Activated naive CD4-positive, alpha-beta T cell treated with anti-CD3 and anti-CD28 coated beads for 36 hours (primary cell): ENCODE measurements at places on chromosomes 4 and X.
A peak's percentile ranks its signal among the peaks of the same experiment; 100 is the strongest.

GRCh38 chr4:154998284-154998683, 210.2 kb upstream of the NPY2R start:
- DNase-seq: no peak

DNA sequence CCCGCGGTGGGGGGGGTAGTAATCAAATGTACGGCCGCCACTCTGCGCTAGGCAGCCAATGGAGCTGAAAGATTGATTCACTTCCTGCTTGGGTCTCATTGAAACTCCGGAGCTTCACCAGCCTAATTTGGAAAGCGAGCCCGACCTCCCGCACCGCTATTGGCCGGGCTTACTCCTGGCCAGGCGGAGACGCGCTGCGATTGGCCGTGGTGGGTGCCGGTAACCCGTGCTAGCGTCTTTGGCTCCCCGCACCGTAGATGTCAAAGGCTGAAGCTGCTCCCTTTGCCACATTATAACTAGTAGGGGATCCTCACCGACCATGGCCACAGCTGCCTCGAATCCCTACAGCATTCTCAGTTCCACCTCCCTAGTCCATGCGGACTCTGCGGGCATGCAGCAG, at the start of gene POU3F4:
Gene POU3F4, plus strand, starts transcription at position 285 of the 400 bp plus-strand sequence. Its CDS starts 35 bp downstream, at position 320.
- no peak for DNase-seq

- no peak for DNase-seq
Observed at GRCh38 chr4:26839016-26839415, 21.6 kb upstream of the STIM2 start.

GRCh38 chrX:153539171-153539978, 21.9 kb downstream of the ATP2B3 start:
- peak; percentile 71 for DNase-seq

- DNase-seq: no peak
Observed at GRCh38 chr4:1465173-1466033, 59.2 kb upstream of the NKX1-1 start.

GRCh38 chr4:20254511-20255250, 3.0 kb downstream of the SLIT2 start:
- DNase-seq: peak; percentile 3

- no peak for DNase-seq
Observed at GRCh38 chrX:24760363-24761000, 66.8 kb downstream of the POLA1 start.

- no peak for DNase-seq
Observed at GRCh38 chr4:158347556-158347955, 137.3 kb downstream of the TMEM144 start.

GRCh38 chrX:23661671-23662070, 5.6 kb upstream of the PRDX4 start:
- no peak for DNase-seq

DNA sequence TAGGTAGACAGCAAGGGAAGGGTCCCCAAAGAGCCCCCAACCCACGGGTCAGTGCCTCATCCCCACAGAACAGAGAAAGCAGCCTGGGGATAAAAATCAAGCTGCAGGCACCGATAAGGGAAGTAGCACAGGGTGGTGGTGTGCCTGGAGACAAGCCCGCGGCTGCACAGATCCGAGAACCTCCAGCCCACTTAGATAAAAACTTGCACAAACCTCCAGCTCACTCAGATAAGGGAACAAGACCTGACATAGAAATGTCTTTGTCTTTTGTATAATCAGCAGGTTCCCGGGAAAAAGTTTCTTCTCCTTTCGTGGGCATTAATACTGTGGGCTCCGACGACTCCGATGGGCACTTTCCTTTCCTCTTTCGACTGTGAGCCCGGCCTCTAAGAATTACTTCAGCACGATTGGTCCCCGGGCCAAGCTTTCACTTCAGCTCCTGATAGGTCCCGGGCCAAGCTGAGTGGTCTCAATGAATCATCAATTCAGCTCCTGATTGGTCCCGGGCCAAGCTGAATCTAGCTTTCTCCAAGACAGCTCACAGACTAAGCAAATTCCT, 32.4 kb downstream of the PRDX4 start:
- DNase-seq: peak; percentile 28

- DNase-seq: no peak
Observed at GRCh38 chr4:57023104-57023503, 44.4 kb downstream of the POLR2B start.

DNA sequence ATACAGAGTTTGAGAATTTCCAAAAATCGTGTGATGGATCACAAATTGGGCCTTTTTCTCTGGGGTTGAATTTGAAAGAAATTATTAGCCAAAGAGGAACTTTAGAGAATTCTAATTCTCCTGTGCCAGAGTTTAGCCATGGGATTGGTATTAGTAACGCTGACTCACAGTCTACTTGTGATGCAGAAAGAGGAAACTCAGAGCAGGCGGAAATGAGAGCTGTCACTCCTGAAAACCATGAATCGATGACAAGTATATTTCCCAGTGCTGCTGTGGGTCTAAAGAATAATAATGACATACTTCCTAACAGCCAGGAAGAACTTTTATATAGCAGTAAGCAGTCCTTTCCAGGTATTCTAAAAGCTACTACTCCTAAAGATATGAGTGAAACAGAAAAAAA, 64.9 kb downstream of the N4BP2 start:
- peak; percentile 51 for DNase-seq

DNA sequence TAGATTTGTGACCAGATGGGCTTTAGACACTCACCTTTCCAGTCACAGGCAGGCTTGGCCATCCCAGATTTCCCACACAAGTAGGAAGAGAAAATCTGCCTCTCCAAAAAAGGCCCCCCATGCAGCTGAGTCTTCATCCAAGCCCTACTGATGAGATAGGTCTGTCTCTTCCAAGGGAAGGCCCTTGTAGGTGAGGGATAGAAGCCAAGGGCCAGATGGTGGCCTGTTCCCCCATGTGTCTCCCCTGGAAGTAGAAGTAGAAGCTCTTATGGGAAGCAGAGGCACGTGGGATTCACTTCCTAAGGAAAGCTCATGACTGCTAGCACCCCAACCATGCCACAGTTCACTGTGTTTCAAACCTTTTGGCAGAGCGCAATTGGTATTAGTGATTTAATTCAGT, 81.5 kb downstream of the REPS2 start:
- DNase-seq: no peak

GRCh38 chrX:124249345-124249744, 83.1 kb upstream of the TEX13D start:
- no peak for DNase-seq

DNA sequence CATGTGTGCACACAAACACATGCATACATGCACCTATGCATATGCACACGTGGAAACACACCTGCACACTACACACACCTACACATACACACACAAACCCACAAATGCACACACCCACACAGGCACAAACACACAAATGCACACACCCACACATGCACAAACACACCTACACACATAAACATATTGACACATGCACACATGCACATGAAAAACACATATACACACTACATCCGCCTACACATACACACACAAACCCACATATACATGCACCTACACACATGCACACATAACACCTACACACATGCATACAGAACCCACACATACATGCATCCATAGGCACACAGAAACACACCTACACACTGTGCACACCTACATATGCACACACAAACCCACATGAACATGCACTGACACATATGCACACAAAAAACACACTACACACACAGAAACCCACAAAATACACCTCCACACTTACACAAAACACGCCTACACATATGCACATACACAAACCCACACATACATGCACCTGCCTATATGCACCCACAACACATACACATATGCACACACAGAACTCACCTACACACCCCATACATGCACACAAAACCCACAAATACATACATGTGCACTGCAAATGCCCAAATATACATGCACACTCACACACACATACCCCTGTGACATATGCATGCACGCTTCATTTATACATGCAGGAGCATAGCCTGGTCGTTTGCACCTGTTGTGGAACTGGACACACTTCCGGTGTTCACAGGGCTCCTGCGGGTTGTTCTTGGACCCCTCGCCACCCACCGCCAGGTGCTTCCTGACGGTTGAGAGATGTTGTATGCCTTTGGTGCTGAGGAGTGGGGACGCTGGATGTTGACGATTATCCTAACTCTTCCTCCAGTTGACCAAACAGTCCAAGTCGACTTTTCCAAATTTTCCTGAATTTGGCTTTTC, 22.1 kb downstream of the CD99 start:
- no peak for DNase-seq

DNA sequence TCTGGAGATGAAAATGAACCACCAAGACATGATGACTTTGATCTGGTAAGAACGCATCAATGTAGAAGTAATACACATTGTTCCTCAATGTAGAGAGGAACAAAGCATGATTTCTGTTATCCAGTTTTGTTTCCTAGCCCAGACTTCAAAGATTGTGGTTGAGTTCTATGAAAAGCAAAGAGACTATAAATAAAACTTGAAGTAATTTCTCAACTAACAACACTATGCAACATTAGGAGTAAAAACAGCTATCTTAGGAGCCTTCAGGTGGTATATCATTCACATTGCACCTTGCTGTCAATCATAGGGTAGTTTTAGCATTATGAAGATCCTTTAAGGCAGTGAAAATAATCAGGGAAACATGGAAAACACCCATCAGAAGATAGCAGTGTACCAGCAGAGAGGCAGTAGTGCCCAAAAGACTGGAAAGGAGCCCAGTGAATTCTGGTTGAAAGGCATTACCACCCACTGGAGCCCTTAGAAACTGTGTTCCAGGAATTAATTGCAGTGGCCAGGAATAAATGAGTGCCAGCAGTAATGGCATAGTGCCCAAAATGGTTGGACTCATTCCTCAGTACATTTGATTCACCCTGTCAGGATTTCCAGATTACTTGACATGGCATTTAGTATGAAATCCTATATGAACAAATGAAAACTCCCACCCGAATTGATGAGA, 300.7 kb upstream of the CXXC4 start:
- no peak for DNase-seq

DNA sequence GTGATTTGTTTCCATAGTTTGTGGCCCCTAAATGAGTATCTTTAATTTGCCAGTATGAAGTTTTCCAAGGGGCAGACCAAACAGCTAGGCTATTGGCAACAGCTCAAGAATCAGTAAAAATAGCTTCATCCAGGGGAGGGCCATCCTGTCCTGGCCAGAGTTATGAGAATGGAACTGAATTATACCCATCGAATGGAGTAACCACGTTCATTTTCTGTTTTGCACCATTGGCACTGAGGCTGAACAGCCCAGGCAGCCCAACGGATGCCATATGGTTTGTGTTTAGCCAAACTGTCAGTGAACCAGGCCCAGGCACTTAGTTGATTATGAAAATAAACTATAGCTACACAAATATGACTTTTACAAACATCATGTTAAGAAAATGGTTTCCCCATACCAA, 17.7 kb upstream of the ASB5 start:
- no peak for DNase-seq

GRCh38 chr4:164892018-164892417, 15.0 kb downstream of the APELA start:
- no peak for DNase-seq

DNA sequence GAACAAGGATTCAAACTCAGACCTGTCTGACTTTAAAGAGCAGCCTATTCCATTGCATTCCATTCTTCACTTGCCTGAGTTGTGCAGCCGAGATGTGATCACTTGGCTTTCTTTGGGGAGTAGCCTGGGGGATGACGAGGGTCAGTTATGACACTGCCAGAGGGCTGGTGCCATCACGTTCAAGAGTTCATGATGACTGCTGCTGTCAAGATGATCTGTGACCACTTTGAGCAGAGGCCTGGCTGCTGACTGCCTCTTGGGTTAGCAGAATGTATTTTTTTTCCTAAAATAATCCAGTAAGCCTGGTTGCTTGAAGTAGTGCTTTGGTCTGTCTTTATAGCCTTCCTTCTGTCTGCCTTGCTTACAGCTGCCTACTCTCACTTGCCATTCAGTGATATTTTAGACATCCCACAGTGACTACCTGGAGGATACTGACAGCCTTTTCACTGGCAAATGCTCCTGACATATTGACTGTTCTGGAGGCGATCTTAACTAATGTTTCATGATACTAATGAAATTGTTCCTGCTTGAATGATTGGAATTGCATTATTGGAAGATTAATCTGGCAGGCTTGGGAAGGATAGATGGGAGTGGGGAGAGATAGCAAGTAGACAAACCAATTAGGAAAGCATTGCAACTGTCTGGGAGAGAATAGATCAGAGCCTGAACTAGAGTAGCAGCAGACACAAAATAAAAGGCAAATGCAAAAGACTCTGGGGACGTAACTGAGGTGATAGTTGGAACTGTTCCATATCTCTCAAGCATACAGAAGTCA, 221.6 kb upstream of the LCORL start:
- DNase-seq: no peak

GRCh38 chr4:7828793-7829301, 110.8 kb downstream of the AFAP1 start:
- peak; percentile 24 for DNase-seq

- DNase-seq: peak; percentile 66
Observed at GRCh38 chr4:15238720-15239119, 189.1 kb upstream of the C1QTNF7 start.

DNA sequence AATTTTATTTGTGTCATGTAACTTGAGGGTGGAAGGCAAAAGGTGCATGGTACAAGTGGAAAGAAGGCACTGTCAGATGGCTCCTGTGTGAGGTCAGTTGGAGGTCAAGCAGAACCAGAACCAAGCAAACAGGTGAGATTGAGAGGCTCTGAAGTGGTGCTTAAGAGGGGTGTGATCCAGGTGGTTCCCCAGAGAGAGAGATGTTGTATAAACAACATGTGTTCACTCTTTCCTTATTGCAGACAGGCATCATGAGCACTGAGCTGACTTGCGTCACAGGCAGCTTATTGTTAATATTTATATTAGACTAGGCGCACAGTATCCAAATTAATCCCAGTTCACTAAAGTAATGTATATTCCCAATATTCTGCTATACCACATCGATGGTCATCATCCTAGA, 56.8 kb downstream of the CXCL13 start:
- no peak for DNase-seq

DNA sequence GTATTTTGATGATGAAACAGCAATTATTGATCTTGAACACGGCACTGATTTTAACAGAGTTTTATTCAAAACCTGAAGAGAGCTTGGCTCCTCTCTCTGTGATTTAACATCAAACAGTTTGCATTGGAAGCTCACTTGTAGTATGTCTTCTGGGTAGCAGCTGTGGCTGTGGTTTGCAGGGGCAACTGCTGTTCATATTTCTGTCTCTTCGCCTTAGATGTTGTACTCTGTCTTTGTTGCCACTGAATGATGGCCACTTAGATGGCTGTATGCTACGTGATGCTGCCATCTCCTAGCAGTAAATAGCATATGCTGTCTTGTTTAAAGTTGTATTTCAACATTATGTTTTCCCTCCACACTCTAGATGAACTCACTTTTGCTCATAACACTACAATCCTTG, 1743.0 kb upstream of the TENM3 start:
- DNase-seq: no peak

- DNase-seq: no peak
Observed at GRCh38 chrX:41970419-41970818, 47.1 kb upstream of the CASK start.

DNA sequence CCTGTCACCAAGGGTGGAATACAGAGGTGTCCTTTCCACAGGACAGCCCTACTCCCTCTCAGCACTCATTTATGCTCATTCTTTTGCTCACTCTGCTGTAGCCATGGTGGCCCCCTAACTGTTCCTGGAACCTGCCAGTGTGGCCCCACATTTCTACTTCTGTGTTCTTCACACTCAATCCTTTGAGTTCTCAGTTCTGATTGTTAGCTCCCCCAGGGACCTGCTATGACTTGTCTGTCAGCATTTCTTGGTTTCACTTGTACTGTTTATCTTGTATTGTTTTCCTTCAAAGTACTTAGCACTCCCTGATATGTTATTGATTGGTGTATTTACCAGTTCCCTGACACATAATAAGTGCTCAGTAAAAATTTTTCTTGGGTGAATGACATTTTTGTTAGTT, 14.9 kb downstream of the VBP1 start:
- DNase-seq: no peak
